ENCODE measurements at places on chromosomes 5 and 9. TPM values are rescaled to one million over a fixed set of nuclear protein-coding genes. Genes with fewer than 3 reads are reported as not detected.

RECK gene
- total RNA-seq, result 12.5 TPM

LRRC26 gene
- total RNA-seq, result 0.91 TPM

- no peak for DNase-seq
Measured at GRCh38 chr5:60687927-60688720, 11.8 kb downstream of the DEPDC1B start.

GRCh38 chr5:178116143-178116885 lies 3.0 kb downstream of the N4BP3 start:
- DNase-seq, result no peak
